ENCODE measurements at places on chromosomes 2 and 18.
A peak's percentile ranks its signal among the peaks of the same experiment; 100 is the strongest.

GRCh38 chr18:41767960-41768359, 187.1 kb upstream of the PIK3C3 start:
- peak; percentile 0 for DNase-seq

- no peak for DNase-seq
Measured at GRCh38 chr2:37786854-37787253, 115.4 kb upstream of the CDC42EP3 start.

DNA sequence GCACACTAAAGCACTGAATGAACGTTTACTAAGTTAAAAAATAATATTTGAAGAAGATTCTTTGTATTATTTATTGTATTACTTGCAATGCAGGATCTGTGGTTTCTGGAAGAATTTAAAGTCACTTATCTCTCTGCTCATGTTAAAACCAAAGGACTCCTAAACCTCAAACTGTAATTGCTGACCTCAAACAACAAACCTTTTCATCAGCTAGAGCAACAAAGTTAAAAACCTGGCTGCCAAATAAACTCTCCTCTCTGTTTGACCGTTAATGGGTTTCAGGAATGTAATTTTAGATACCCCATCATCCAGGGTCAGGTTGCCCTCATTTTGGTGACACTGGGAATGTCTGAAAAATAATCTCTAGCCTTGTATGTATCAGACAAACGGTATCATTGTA, 239.1 kb downstream of the TGIF1 start:
- no peak for DNase-seq

DNA sequence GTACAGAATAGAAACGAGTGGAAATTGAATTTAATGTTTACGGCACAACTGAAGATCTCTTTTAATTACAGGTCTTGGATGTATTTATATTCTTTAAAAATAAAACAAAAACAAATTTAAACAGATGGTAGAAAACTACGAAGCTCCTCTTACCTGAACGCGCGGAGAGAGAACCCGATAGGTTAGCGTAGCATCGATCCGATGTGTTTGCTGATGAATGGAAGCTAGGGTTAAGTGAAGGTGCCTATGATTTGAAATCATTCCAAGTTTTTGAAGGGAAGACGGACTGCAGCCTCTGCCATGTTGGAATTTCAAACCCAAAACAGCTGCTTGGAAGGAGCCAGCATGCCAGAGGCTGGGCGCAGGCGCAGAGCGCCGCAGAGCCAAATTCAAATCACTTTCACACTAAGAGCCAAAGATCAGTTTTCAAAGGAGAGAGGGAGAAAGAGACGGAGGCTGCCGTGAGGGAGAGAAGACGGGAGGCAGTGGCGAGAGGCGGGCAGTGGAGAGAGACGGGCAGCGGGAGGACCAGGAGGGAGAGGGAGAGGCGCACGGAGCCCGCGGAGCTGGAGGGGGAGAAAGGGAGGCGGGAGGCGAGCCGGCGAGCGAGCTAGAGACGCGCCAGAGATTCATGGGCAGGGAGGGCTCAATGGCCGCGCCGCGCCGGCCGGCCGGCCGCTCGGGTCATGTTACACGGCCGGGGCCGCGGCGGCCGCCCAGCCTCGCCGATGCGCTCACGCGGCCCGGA, at the start of gene FIGN:
Gene FIGN, minus strand, starts transcription at position 324 of the 748 bp plus-strand sequence. CDS start 1,081 bp downstream, outside the sequence.
- DNase-seq, result peak; percentile 61

- DNase-seq, result no peak
Measured at GRCh38 chr2:28340312-28341202, 52.1 kb upstream of the FOSL2 start.

GRCh38 chr2:85741833-85742455, 11.8 kb upstream of the ATOH8 start:
- no peak for DNase-seq

DNA sequence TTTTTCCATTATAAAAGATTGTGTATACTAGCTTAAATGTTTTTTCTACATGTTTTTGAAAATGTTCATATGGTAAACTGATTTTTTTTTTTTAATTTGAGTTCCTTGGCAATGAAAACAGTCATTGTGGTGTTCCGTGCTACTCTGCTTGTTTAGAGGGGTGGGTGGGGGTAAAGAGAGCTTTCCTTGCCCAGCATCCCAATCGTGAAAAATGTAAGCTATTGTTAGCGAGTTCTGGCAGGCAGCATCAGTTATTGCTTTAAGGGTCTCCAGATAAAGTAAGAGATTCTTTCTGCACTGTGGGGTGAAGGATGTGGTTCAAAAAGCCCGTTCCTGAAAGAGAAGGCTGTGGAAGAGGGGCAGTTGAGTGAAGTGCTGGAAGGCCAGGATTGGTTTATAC, 118.4 kb downstream of the TANC1 start:
- no peak for DNase-seq

DNA sequence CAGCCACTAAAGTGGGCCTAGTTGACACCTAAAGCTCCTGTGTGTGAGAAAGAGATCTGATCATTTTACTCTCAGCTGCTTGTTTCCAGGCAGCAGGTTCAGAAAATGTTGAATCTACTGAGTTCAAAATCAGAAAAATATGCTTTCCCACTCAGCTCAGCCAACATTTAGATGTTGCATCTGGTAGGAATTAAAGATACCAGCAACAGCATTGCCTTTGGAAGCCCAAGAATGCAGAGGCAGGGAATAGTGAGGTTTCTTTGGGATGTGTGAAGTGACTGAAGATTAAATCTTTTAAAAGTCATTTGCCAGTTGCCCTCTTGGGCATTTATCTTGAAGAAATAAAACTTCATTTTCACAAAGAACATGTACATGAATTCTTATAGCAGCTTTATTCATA, 33.9 kb upstream of the DOCK10 start:
- DNase-seq, result no peak

GRCh38 chr2:47057687-47058002, 97.5 kb downstream of the STPG4 start:
- no peak for DNase-seq

DNA sequence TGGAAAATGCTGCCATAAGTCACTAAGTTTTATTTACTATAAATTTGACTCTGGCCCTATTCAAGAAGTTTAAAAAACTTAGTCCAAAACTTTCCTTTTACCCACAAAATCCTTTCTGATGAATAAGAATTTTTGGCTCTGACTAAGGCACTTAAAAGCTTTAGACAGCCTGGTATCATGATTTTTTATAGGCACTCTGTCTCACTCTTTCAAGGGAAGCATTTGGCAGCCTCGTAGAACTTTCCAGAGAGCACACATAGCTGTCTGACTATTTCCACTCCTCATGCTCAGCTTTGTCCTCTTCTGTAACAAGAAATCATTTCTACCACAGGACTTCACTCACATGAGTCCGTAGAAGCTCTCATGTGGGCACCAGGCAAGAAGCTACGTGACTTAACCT, 32.3 kb upstream of the XDH start:
- no peak for DNase-seq

DNA sequence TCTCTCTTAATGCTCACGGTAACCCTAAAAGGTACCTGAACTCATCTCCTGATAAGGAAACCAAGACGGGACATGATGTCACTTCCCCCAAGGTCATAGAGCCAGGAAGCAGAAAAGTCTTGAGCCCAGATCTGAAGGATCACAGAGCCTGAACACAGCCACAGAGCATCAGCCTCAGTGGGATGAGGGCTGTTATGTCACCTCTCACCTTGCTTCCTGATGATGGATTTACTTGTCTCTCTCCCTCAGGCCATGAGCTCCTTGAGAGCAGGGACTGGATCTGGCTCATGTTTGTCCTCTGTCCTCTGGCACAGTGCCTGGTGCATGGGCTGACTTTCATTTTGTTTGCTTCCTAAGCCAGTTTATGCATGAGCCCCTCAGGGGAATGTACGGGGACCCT, 54.2 kb downstream of the SERTAD2 start:
- no peak for DNase-seq

GRCh38 chr2:67566285-67566684, 169.2 kb downstream of the ETAA1 start:
- DNase-seq, result no peak

- DNase-seq, result no peak
Measured at GRCh38 chr2:147628971-147629421, 215.8 kb upstream of the ACVR2A start.

GRCh38 chr2:170314744-170315447, 136.9 kb downstream of the MYO3B start:
- DNase-seq, result no peak

GRCh38 chr2:196952936-196953335, 26.4 kb upstream of the PGAP1 start:
- DNase-seq, result no peak

DNA sequence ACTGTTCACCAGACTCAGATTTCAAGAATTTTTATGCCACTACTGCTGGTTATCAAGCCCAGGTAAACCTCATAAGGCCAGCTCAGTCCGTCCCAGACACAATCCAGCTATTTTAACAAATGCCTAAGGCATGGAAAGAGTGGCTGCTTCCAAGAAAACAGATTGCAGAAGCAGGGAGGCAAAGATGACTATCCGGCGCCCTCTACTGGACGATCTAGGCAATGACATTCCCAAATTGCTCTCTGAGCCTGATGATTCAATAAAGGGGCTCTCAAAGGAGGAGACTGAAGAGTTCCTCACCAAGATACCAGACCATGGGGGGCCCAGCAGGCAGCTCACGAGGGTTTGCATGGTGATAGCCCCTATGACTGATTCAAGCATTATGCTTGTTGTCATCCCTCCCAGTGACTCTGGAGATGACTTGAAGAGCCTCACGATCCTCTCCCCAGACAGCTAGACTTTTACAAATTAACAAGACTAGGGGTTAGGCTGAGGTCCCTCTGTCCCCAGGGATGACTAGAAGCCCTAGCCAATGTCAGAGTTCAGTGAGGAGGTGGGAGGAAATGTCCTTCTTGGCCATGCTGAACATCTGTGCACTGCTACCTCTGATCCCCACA, 25.0 kb downstream of the SERPINB8 start:
- DNase-seq, result peak; percentile 20

DNA sequence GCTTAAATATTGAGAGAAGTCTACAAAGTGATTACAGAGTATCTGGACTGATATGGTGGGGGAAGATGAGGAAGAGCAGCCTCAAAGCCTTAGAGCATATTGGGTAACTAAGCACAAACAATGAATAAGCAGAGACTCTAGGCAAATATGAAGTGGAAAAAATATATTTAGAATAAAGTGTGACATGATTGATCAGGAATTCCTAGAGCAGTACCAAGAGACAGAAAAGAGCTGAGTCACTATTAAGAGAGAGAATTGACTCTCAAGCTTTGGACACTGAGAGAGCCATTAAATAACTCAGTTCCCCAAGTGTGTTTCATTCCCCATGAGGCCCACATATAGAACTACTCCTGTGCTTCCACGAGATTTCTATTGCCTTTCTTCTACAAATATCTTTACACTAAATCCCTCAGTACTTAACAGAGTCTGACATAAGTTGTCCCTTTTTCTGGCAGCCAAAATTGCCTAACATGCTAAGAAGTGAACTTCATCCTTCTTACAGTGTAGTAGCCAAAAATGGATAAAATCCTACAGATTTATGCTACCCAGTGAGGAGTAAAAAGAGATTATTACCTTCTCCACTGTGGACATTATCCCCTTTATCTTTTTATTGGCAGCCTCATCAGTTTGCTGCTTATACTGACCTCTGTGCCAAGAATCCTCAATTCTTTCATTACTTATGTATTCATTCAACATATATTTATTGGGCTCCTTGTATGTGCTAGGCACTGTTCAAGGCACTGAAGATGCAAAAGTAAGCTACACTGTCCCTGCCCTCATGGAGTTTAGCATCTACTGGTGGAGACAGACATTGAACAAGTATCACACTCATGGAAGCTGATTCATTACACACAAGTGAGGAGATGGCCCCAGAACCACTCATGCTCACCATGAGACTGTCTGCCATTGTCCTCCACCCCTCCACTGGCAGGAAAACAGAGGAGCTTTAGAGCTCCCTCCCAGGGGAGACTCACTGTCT, 45.4 kb downstream of the SLC40A1 start:
- peak; percentile 62 for DNase-seq

DNA sequence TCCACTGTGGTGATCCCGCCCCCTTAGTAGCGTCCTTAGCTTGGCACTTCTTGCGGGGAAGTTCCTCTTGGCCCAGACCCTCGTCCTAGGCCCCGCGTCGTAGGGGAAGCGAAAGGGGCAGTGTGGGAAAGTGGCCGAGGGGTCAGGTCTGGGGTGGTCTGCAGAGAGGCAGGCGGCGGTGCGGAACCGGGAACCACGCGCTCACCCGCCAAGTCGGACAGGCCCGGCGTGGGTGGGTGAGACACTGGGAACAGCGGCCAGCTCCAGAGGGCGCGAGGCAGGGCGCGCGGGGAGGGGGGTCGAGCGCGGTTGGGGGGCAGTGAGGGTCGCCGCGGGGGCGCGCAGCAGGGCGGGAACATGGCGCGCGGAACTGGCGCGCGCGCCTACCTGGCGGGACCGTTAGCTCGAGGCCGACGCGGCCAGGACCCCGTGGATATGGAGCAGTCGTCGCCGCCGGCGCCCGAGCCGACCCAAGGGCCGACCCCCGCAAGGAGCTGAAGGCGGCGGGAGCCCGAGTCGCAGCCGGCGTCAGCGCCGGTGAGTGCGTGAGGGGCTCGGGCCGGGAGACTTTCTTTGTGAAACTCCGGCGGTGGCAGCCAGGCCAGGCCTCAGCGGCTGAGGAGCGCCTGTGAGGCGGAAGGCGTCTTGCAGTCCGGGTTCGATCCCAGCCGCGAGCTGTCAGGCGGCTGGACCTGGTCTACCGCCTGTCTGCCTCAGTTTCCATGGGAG, 2896.7 kb upstream of the TEKT4 start:
- DNase-seq, result no peak

GRCh38 chr2:237198164-237198855, 112.6 kb downstream of the COPS8 start:
- no peak for DNase-seq

GRCh38 chr2:125745514-125745913, 910.4 kb upstream of the GYPC start:
- DNase-seq, result peak; percentile 15

DNA sequence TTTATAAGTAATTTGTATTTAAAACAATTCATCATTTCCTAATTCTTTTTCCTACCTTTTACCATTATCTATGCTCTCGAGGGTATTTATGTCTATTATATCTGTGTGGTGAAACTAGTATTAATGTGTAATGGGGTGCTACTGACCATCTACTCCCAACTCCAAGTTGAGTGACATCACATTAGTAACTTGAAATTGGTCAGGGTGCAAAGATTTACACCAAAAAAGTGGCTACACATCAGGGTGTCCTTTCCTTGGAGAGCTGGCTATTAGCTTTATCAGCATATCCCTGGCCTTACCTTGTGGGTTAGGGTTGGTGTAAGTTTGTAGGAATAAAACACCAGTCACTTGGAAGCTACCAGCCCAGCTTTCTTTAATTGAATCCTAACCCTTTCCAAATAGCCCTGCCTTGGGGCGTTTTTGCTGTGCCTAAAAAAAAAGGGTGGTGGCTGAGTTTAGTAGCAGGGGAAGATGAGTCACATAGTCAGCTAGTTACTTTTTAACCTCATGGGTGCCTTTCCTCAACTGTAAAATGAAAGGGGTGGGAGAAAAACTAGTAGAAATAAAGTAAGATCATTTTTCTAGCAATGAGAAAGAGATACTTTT, 14.0 kb downstream of the ANXA4 start:
- peak; percentile 91 for DNase-seq

- DNase-seq, result no peak
Measured at GRCh38 chr2:59390581-59390980, 1149.5 kb upstream of the FANCL start.

DNA sequence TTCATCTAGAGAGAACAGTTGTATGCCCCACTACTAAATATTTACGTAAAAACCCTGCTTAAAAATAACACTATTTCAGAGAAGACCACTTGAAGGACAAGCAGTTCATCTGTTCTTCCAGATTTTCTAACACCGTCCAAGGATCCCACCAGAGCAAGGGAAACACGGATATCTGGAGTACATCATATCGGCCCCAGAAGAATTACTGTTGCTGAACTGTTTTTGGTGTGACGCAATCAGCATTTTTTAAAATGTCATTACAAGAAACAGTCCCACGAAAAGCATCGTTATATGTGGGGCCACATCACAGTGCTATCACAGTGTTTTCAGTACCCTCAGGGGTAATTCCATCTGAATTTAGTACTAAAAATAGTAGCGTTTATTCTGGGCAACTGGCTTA, 134.5 kb upstream of the PKDCC start:
- DNase-seq, result no peak
